ENCODE measurements at places on chromosomes 2 and 18.

GRCh38 chr2:219058541-219059374, 2.0 kb downstream of the IHH start:
- DNase-seq, result no peak

GRCh38 chr2:72148003-72148836, 558 bp upstream of the CYP26B1 start:
- DNase-seq, result no peak

- DNase-seq, result peak; percentile 76
These were observed 62.5 kb downstream of the DHRS9 start for GRCh38 chr2:169131587-169132512.

DNA sequence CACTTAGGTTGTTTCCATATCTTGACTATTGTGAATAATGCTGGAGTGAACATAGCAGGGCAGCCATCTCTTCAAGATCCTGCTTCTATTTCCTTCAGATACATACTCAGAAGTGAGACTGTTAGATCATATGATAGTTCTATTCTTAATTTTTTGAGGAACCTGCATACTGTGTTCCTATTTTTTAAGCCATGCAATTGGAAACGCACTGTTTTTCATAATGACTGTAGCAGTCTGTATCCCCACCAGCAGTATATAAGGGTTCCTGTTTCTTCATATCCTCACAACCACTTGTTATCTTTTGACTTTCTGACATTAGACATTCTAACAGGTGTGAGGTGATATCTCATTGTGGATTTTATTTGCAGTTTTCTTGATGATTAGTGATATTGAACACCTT, 15.5 kb downstream of the NEURL3 start:
- no peak for DNase-seq

- no peak for DNase-seq
These were observed 216.9 kb upstream of the VWC2L start for GRCh38 chr2:214193943-214194342.
